Natural killer cell treated with Interleukin-12 subunit alpha and Interleukin-12 subunit beta and Interleukin-15 and Interleukin-18, amount 100 ng/mL, for 72 hours (primary cell): ENCODE measurements at places on chromosomes 12 and 14. TPM values are rescaled to one million over a fixed set of nuclear protein-coding genes. Genes with fewer than 3 reads are reported as not detected.

JPH4 gene
- total RNA-seq = not detected

ZDHHC22 gene
- not detected for total RNA-seq

VRTN gene
- not detected for total RNA-seq

ADGRD1 gene
- not detected for total RNA-seq

CCDC38 gene
- not detected for total RNA-seq

PIK3C2G gene
- not detected for total RNA-seq

B3GNT4 gene
- total RNA-seq = 0.90 TPM

CLEC2B gene
- 70.3 TPM for total RNA-seq

RTL1 gene
- not detected for total RNA-seq

DTX3 gene
- 15.6 TPM for total RNA-seq

PRMT5 gene
- 108 TPM for total RNA-seq

FGD6 gene
- 0.62 TPM for total RNA-seq

REP15 gene
- 0.26 TPM for total RNA-seq

CHGA gene
- not detected for total RNA-seq

ZC2HC1C gene
- 1.4 TPM for total RNA-seq

ACIN1 gene
- total RNA-seq = 186 TPM

ZNF641 gene
- 35.7 TPM for total RNA-seq

PLA2G1B gene
- not detected for total RNA-seq

DEGS2 gene
- total RNA-seq = not detected

RILPL2 gene
- total RNA-seq = 12.2 TPM

NYNRIN gene
- total RNA-seq = 0.11 TPM

BDKRB2 gene
- total RNA-seq = not detected

DHRS4 gene
- total RNA-seq = 19.0 TPM

SERPINA6 gene
- not detected for total RNA-seq

AMN gene
- 0.21 TPM for total RNA-seq

KCNJ8 gene
- total RNA-seq = not detected

NOVA1 gene
- total RNA-seq = not detected

SLC39A2 gene
- not detected for total RNA-seq

DTD2 gene
- 15.1 TPM for total RNA-seq

ISM2 gene
- 0.36 TPM for total RNA-seq

SLC2A14 gene
- not detected for total RNA-seq

COA8 gene
- 35.8 TPM for total RNA-seq

ATG101 gene
- 43.1 TPM for total RNA-seq

RNF34 gene
- total RNA-seq = 149 TPM

LRRC43 gene
- total RNA-seq = 1.1 TPM

SMIM41 gene
- total RNA-seq = not detected

C3AR1 gene
- total RNA-seq = 2.3 TPM

PRH2 gene
- total RNA-seq = not detected

OR6C68 gene
- total RNA-seq = not detected

ARHGEF40 gene
- 0.36 TPM for total RNA-seq

SLC8B1 gene
- 19.9 TPM for total RNA-seq

SMAGP gene
- 11.5 TPM for total RNA-seq
